Heart left ventricle (tissue), 16 donors: ENCODE measurements at places on chromosomes 7 and 10.

DNA sequence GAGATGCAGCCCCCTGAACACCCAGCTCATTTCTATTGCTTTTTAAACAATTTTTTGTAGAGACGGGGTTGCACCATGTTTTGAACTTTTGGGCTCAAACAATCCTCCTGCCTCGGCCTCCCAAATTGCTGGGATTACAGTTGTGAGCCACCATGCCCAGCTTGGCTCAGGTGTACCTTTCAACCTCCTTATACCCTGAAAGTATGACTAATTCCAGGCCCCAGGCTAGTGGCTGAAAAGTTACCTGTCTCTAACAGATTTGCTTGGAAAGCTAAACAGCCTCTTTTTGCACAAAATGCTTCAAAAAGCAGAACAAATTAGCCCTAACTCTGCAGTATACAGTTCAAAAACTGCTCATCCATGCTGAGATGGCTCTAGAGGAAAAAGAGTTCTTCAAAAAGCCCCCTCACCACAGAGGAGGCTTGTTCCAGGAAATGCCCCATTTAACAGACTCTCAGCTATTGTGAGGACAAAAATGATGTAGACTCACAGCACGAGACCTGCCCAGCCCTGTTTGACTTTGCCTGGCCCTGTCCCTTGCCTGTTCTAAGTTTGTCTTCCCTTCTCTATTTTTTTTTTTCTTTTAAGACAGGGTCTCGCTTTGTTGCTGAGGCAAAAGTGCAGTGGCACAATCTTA lies 13.4 kb upstream of the AP1S1 start:
- H3K36me3 ChIP-seq, result no peaks in the 10 kb centered on the region
- no peak overlapping the region for H3K4me3 ChIP-seq
- peaks cover 11% of the 10 kb centered on the region for H3K4me1 ChIP-seq
- DNase-seq, result no peak

- no peak for DNase-seq
- H3K36me3 ChIP-seq, result no peaks in the 10 kb centered on the region
- H3K4me1 ChIP-seq, result no peaks in the 10 kb centered on the region
- H3K27me3 ChIP-seq, result no peaks in the 10 kb centered on the region
These were observed 72.7 kb downstream of the RGS10 start for GRCh38 chr10:119469846-119470245.

GRCh38 chr7:106986450-106986977 lies 58.0 kb upstream of the PRKAR2B start:
- no peak overlapping the region for H3K4me3 ChIP-seq
- no peak for DNase-seq
- no peaks in the 10 kb centered on the region for H3K36me3 ChIP-seq
- H3K27me3 ChIP-seq, result no peaks in the 10 kb centered on the region

- peak; percentile 70 for DNase-seq
- peak overlapping the region; percentile 67 for H3K27ac ChIP-seq
- H3K27me3 ChIP-seq, result no peaks in the 10 kb centered on the region
These were observed 44.2 kb downstream of the PDLIM1 start for GRCh38 chr10:95246582-95247051.

- no peaks in the 10 kb centered on the region for H3K27me3 ChIP-seq
- no peak overlapping the region for H3K4me3 ChIP-seq
- H3K4me1 ChIP-seq, result peaks cover 5% of the 10 kb centered on the region
- no peak overlapping the region for H3K27ac ChIP-seq
These were observed 5.2 kb upstream of the YAE1 start for GRCh38 chr7:39560997-39561396.

GRCh38 chr7:77258014-77258413 lies 58.4 kb upstream of the FGL2 start:
- no peaks in the 10 kb centered on the region for H3K27me3 ChIP-seq
- H3K36me3 ChIP-seq, result no peaks in the 10 kb centered on the region
- H3K27ac ChIP-seq, result no peak overlapping the region
- H3K4me1 ChIP-seq, result no peaks in the 10 kb centered on the region
- H3K4me3 ChIP-seq, result no peak overlapping the region

GRCh38 chr10:28001353-28001752 lies 2.5 kb upstream of the ODAD2 start:
- no peak overlapping the region for H3K4me3 ChIP-seq
- H3K27ac ChIP-seq, result no peak overlapping the region
- H3K27me3 ChIP-seq, result no peaks in the 10 kb centered on the region
- H3K36me3 ChIP-seq, result no peaks in the 10 kb centered on the region
- H3K4me1 ChIP-seq, result no peaks in the 10 kb centered on the region
- no peak for DNase-seq

DNA sequence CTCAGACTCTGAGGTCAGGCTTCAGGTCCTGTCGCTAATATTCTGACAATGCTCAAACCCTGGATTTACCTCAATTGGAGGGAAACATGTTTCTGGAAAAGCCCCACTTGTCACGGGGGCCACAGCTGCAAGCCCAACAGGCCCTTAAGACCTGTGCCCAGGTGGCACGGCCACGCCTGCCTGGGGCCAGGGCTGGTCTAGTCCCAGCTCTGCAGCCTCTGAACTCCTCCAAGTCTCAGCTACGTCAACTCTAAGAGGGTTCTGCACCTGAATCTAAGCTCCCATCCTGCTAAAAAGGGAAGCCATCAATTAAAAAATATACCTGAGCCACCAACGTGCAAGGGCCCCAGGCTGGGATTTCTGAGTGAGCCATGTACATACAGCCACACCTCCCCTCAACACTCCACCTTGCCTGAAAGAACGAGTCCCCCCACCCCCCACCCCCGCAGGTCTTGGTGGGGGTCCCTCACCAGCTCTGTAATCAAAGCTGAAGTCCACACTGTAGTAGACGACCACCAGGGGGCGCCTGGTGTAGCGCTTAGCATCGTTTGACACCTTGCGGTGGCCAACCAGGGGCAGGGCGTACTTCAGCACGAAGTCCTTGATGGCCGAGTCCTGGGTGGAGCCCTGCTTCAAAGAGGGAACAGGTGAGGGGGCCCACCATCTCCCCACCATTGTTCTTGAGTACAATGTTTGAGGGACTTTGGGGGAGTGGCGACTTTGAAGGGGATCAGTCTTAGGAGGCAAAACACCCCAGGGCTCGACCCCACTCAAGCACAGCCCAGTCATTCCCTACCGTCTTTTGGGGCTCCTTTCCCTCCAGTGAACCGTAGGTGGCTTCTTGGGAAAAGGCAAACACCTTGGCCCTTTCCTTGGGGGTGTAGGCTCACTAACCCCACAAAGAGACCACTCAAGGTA lies 22.6 kb downstream of the PDIA4 start:
- H3K4me3 ChIP-seq, result no peak overlapping the region
- H3K36me3 ChIP-seq, result no peaks in the 10 kb centered on the region
- DNase-seq, result peak; percentile 90
- H3K27me3 ChIP-seq, result no peaks in the 10 kb centered on the region
- no peaks in the 10 kb centered on the region for H3K4me1 ChIP-seq

DNA sequence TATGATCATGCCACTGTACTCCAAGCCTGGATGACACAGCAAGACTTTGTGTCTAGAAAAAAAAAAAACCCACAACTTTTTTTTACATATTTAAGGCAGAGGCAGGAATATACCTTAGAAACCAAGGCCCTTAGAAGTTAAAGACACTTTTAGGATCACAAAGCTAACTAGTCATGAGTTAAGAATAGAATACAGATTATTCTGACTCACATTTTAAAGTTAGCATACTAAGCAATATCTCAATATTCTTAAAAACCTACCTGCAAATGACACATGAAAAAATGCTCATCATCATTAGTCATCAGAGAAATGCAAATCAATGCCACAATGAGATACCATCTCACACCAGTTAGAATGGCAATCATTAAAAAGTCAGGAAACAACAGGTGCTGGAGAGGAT lies 177.7 kb downstream of the CHCHD3 start:
- H3K4me1 ChIP-seq, result no peaks in the 10 kb centered on the region
- no peak overlapping the region for H3K27ac ChIP-seq
- no peaks in the 10 kb centered on the region for H3K27me3 ChIP-seq
- DNase-seq, result no peak

DNA sequence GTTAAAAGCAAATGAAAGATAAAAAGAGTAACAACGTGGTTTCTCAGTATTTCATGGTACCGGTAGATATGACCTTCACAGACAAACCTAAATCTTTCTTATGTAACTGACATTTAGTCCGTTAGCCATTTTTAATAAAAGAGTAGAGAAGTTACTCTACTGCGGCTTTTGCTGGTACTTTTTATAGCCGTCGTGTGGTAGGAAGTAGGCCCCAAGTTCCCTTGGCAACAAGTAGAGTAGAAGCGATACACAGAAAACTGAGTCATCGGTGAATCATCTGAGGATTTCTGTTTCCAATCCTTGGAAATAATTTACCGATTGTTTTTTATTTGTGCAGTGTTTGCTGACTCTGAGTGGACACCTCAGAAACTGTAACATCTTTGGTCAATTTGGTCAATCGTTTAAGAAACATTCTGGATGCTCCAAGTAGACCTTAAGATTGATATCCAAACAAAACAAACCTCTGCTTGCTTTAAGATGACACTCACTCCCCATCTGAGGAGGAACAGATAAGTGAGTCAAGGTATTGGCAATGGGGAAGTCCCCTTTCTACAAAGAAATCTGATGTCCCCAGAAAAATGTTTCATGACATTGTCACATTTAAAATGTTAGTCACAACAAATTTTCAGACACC lies 63.9 kb upstream of the AHR start:
- H3K4me1 ChIP-seq, result no peaks in the 10 kb centered on the region
- H3K36me3 ChIP-seq, result no peaks in the 10 kb centered on the region

- no peaks in the 10 kb centered on the region for H3K4me1 ChIP-seq
- H3K27ac ChIP-seq, result no peak overlapping the region
- DNase-seq, result no peak
- H3K27me3 ChIP-seq, result no peaks in the 10 kb centered on the region
- no peaks in the 10 kb centered on the region for H3K36me3 ChIP-seq
These were observed 62.9 kb downstream of the FBXL13 start for GRCh38 chr7:103011650-103012049.

- H3K27me3 ChIP-seq, result no peaks in the 10 kb centered on the region
- H3K4me3 ChIP-seq, result no peak overlapping the region
- H3K36me3 ChIP-seq, result no peaks in the 10 kb centered on the region
- peaks cover 16% of the 10 kb centered on the region for H3K4me1 ChIP-seq
- no peak overlapping the region for H3K27ac ChIP-seq
These were observed 222.2 kb upstream of the SH2B2 start for GRCh38 chr7:102064361-102065025.

GRCh38 chr10:126127481-126128029 lies 231.2 kb downstream of the FANK1 start:
- no peak for DNase-seq
- no peak overlapping the region for H3K27ac ChIP-seq

- no peak overlapping the region for H3K4me3 ChIP-seq
- DNase-seq, result no peak
- H3K27me3 ChIP-seq, result no peaks in the 10 kb centered on the region
- no peak overlapping the region for H3K27ac ChIP-seq
- no peaks in the 10 kb centered on the region for H3K4me1 ChIP-seq
- peaks cover 7% of the 10 kb centered on the region for H3K36me3 ChIP-seq
These were observed 143.8 kb downstream of the ARHGAP21 start for GRCh38 chr10:24579906-24580305.

- no peak overlapping the region for H3K27ac ChIP-seq
- no peaks in the 10 kb centered on the region for H3K27me3 ChIP-seq
- peaks cover 3% of the 10 kb centered on the region for H3K4me1 ChIP-seq
- H3K4me3 ChIP-seq, result no peak overlapping the region
- DNase-seq, result no peak
- peaks cover 6% of the 10 kb centered on the region for H3K36me3 ChIP-seq
These were observed 8.1 kb downstream of the DOCK1 start for GRCh38 chr10:126913316-126913715.

GRCh38 chr10:43926875-43927406 lies 278.3 kb upstream of the ZNF32 start:
- peaks cover 18% of the 10 kb centered on the region for H3K4me1 ChIP-seq
- no peaks in the 10 kb centered on the region for H3K36me3 ChIP-seq
- H3K27ac ChIP-seq, result no peak overlapping the region

GRCh38 chr7:26865094-26865388 lies 651 bp upstream of the SKAP2 start:
- H3K4me1 ChIP-seq, result peaks cover 22% of the 10 kb centered on the region
- peaks cover 78% of the 10 kb centered on the region for H3K27me3 ChIP-seq
- DNase-seq, result peak; percentile 78

- peaks cover 10% of the 10 kb centered on the region for H3K27me3 ChIP-seq
- H3K36me3 ChIP-seq, result no peaks in the 10 kb centered on the region
- H3K4me1 ChIP-seq, result no peaks in the 10 kb centered on the region
- no peak overlapping the region for H3K4me3 ChIP-seq
These were observed 97.0 kb downstream of the MICALL2 start for GRCh38 chr7:1362301-1362700.

DNA sequence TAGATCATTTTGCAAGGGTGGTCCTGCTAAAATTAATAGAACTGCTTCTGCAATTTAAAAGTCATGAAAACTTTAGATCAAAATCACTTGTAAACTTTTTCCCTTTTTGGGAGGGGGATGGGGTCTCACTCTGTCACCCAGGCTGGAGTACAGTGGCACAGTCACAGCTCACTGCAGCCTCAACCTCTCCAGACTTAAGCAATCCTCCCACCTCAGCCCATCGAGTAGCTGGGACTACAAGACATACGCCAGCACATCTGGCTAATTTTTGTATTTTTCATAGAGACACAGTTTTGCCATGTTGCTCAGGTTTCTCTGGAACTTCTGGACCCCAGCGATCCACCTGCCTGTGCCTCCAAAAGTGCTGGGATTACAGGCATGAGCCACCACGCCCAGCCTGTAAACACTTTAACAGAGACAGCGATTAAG lies 79.7 kb downstream of the LRRC17 start:
- no peak for DNase-seq
- no peaks in the 10 kb centered on the region for H3K4me1 ChIP-seq
- no peak overlapping the region for H3K4me3 ChIP-seq
- H3K27me3 ChIP-seq, result no peaks in the 10 kb centered on the region
- H3K27ac ChIP-seq, result peak overlapping the region; percentile 71
- H3K36me3 ChIP-seq, result no peaks in the 10 kb centered on the region

DNA sequence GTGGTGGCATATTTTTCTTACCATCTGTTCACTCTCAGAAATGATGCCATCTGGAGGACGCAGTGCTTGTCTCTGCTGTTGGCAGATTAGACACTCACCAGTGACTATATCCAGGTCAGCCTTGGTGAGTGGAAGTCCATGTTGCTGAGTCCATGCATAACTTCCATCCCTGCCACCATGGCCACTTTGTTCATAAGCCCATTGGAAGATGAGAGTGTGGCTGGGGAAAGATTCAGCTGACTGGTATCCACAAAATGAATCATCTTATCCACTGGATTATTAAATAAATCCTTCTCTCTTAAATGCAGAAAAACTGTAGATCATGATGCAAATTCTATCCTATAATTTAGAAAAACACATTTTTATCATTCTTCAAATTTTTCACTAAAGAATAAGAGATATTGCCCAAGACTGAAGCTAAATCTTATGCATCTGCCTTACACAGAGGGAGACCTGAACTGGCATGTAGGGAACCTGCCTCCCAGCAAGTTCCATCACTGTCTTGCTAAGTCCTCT lies 726.9 kb downstream of the TNS3 start:
- no peak for DNase-seq
- no peak overlapping the region for H3K4me3 ChIP-seq
- H3K27me3 ChIP-seq, result no peaks in the 10 kb centered on the region
- H3K36me3 ChIP-seq, result no peaks in the 10 kb centered on the region
- peaks cover 5% of the 10 kb centered on the region for H3K4me1 ChIP-seq

GRCh38 chr10:59073456-59074053 lies 102.9 kb upstream of the PHYHIPL start:
- H3K27ac ChIP-seq, result no peak overlapping the region
- H3K4me1 ChIP-seq, result no peaks in the 10 kb centered on the region
- no peaks in the 10 kb centered on the region for H3K27me3 ChIP-seq
- no peaks in the 10 kb centered on the region for H3K36me3 ChIP-seq
- no peak for DNase-seq
